CD8-positive, alpha-beta memory T cell (primary cell): ENCODE measurements at places on chromosomes 4 and X. TPM values are rescaled to one million over a fixed set of nuclear protein-coding genes. Genes with fewer than 3 reads are reported as not detected.

The AWAT1 gene
- total RNA-seq, result not detected

The ZIC3 gene
- not detected for total RNA-seq

The MAGEC2 gene
- total RNA-seq, result not detected

The CYTL1 gene
- not detected for total RNA-seq

The STAP1 gene
- 0.40 TPM for total RNA-seq

The KCND1 gene
- 1.1 TPM for total RNA-seq

The VAMP7 gene
- 33.5 TPM for total RNA-seq

The CENPU gene
- total RNA-seq, result 54.5 TPM

The CXCL11 gene
- total RNA-seq, result not detected

The BEX1 gene
- 0.63 TPM for total RNA-seq

The SPACA5B gene
- total RNA-seq, result not detected

The ADGRG4 gene
- total RNA-seq, result not detected

The CXCL10 gene
- total RNA-seq, result 1.9 TPM

The GPR143 gene
- total RNA-seq, result not detected

The PABPC1L2B gene
- not detected for total RNA-seq

The ABCE1 gene
- 179 TPM for total RNA-seq

The NDST3 gene
- not detected for total RNA-seq
